ENCODE measurements at places on chromosomes 2 and 18. TPM values are rescaled to one million over a fixed set of nuclear protein-coding genes. Genes with fewer than 3 reads are reported as not detected.

The TFCP2L1 gene
- total RNA-seq: not detected

The SRD5A2 gene
- total RNA-seq: not detected

The CCDC178 gene
- total RNA-seq: not detected

The SLC11A1 gene
- total RNA-seq: 0.29 TPM

The PKDCC gene
- total RNA-seq: 4.0 TPM

The HDHD2 gene
- total RNA-seq: 17.4 TPM

The DES gene
- total RNA-seq: 1.2 TPM

The ARMC9 gene
- 221 TPM for total RNA-seq

The NEU2 gene
- total RNA-seq: not detected

The FAM124B gene
- not detected for total RNA-seq

The FTCDNL1 gene
- total RNA-seq: 5.0 TPM

The PPP1R1C gene
- 0.29 TPM for total RNA-seq

The SGO2 gene
- total RNA-seq: 3.2 TPM

The INHA gene
- total RNA-seq: 0.29 TPM

The SLC38A11 gene
- not detected for total RNA-seq

The SPHKAP gene
- total RNA-seq: not detected

The HOXD3 gene
- total RNA-seq: 2.1 TPM

The ADCYAP1 gene
- total RNA-seq: not detected

The MYO7B gene
- under 0.01 TPM for total RNA-seq

The SNTG2 gene
- 2.1 TPM for total RNA-seq

The HOXD12 gene
- total RNA-seq: not detected

The LRATD1 gene
- 10.0 TPM for total RNA-seq

The CHAC2 gene
- 2.7 TPM for total RNA-seq

The ASTL gene
- not detected for total RNA-seq

The RNF125 gene
- total RNA-seq: 0.59 TPM

The CRYGC gene
- not detected for total RNA-seq

The EMILIN1 gene
- 138 TPM for total RNA-seq

The CDCA7 gene
- 1.1 TPM for total RNA-seq

The NYAP2 gene
- under 0.01 TPM for total RNA-seq

The EN1 gene
- total RNA-seq: 0.29 TPM

The LOXHD1 gene
- not detected for total RNA-seq

The CAPN10 gene
- 22.1 TPM for total RNA-seq

The FOXI3 gene
- total RNA-seq: not detected
